ENCODE measurements at places on chromosomes 3 and 15.

GRCh38 chr3:193948459-193948858, 187.5 kb upstream of the HES1 start:
- DNase-seq, result no peak

GRCh38 chr3:8529181-8529637, 27.6 kb downstream of the LMCD1 start:
- DNase-seq, result no peak

GRCh38 chr3:183328823-183329222, 75.8 kb downstream of the B3GNT5 start:
- DNase-seq, result no peak

GRCh38 chr3:88076712-88077111, 17.7 kb downstream of the ZNF654 start:
- no peak for DNase-seq

DNA sequence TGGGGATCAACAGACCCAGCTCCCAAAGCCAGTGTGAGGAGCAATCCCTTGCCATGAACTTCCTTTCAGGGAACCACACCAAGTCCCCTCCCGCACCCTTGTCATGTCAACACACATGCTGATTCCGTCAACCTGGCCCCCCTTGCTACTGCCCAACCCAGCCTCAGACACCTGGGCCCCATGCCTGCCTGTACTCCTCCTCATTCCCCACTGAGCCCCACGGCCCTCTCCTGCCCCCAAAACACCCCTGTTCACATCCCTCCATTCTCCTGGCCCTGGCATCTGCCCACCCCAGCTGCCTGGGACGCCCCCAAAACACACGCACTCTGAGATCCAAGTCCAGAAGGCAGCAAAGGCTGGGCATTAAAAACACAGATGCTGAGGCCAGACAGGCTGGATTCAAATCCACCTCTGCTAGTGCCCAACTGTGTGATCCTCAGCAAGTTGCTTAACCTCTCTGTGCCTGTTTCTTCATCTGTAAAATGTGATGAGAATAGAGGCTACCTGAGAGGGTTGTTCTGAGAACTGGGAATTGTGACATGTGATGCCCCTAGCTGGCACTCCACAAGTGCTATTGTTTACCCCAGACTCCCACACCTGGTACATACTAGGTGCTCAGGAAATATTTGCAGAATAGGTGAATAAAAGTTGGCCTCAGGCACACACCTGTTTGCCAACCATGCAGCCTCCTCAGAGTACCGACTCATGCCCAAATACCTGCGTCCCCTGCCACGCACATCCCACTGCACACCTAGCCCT, 2.3 kb downstream of the PLXND1 start:
- DNase-seq, result no peak

DNA sequence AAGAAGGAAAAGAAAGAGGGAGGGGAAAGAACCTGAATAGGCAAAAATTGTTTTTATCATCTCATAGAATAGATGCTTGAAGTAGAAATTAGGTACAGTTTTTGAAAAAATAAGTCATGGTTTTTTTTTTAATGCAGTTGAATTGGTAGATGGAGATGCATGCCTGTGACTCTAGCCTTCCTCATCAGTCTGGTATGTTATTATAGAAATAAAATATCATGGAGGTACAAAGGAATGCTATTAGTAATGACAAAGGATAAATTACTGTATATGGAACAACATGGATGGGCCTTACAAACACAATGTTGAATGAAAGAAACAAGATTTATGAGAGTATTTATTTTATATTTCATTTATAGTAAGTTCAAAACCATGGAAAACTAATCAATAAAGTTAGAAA, 162.4 kb upstream of the GALNT15 start:
- DNase-seq, result no peak

- no peak for DNase-seq
Measured at GRCh38 chr3:48797626-48798025, 50.0 kb downstream of the PRKAR2A start.

- DNase-seq, result no peak
Measured at GRCh38 chr3:73637042-73637441, 12.3 kb upstream of the PDZRN3 start.

- no peak for DNase-seq
Measured at GRCh38 chr3:197878427-197878826, 71.6 kb upstream of the RPL35A start.

- no peak for DNase-seq
Measured at GRCh38 chr3:123511084-123511483, 62.2 kb upstream of the ADCY5 start.

GRCh38 chr15:63655683-63656372, 58.6 kb downstream of the FBXL22 start:
- DNase-seq, result no peak

DNA sequence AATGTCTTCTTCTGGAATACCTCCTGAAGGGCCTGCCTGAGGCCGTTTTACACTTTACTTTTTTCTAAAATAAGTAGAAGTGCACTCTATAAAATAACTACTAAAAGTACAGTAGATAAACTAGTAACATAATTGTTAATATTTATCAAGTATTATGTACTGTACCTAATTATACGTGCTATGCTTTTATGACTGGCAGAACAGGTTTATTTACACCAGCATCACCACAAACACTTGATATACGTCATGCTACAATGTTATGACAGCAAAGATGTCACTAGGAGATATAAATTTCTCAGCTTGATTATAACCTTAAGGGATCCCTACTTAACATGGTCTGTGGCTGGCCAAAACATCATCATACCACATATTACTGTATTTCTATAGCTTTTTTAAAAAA, 29.4 kb downstream of the DLG1 start:
- no peak for DNase-seq

DNA sequence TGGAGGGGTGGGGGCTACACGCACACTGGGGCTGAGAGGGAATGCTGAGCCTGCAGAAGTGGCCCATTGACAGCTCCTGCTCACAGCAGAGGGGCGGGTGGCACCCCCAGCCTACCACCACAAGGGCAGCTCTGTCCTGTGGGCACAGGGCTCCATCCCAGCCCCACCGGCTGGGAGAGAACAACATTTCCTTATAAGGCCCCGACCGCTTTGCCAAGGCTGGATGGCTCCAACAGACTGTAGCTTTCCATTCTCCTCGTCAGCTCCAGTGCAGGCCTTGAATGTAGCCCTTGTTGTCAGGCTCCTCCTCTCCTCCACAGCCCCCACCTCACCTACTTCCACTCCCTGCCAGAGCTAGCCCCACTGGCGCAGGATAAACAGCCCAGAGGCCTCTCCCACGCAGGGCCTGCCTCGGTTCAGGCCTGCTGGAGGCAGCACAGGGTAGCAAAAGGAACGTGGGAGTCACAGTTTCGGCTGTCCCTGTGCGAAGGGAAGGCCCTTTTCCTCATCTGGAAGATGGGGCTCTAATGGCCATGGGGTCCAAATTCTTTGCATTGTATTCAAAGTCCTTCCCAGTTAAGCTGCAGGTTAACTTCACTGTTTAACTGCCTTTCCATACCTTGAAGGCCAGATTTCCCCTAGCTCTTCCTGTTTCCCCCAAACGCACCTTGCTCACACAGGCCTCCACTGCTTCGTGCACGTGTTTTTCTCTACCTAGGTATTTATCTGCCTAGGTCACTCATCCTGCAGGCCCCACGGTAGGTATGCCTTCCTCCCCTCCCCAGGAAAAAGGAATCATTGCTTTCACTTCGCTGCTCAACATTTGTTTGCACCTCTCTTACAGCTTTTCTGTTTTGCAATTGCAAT, 101.6 kb upstream of the LPP start:
- no peak for DNase-seq

DNA sequence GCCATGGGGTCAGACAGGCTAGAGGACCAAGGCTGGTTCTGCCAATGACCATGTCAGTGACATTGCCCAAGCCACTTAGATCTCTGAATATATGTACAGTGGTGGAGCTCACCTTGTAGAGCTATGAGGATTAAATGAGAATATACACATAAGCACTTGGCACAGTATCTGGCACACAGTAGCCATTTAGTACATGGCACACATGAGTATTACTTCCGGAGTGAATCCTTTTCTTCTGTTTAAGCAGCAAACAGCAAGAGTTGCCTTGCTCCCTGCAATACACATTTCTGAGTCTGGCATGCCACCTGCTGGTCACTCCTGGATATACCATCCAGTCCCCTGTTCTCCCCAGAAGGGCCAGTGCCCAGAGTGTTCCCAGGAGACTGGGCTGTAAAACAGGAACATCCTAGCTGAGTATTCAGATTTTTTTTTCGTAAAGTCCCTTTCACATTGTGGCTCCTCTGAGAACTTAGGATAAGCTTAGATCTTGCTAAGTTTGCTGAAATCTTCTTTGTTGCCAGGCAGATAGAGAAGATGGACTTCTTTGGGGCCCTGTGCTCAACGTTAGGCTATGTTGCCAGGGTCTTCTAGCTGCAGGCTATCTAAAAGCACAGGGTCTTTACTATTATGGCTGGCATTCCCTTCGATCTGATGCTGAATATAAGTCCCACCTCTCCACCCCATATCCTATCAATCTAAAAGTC, 203.4 kb downstream of the ADAMTS9 start:
- DNase-seq, result no peak

GRCh38 chr15:48671103-48672022, 25.9 kb upstream of the FBN1 start:
- DNase-seq, result no peak

DNA sequence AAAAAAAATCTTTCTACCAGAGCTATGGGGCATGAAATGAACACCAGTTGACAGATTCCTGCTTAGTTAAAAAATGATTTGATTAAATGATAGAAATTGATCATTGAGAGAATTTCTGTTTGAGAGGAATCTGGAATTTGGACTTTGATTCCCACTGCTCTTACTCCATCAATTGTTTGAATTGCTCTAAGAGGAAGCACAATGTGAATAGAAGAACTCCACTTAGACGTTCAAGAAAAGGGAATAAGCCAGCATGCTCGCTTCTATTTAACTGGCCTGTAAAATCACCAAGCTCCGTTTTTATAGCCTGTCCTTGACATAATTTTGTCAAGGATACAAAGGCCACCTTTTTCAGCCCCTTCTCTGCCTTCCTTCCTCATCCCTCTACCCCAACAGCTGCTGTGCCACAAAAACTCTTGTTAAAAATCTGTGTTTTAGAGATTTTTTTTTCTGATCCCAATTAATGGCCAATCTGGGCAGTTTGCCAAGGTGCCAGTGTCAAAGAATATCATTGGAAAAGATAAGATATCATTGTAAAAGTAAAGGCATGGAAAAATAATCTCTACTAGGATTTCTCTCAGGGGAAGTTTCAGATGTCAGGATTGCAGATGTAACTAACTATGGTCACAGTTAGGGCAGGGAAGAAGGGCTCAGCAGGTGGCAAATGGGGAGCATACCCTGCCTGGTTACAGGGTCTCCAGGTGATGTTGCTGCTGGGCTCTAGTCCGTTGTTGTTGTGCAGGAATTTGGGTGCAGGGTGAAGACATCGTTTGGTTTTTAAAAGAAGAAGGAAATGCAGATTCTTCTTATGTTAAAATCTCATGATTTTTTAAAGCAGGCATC, 301.8 kb upstream of the PDZRN3 start:
- DNase-seq, result no peak

GRCh38 chr3:122021037-122021436, 1.0 kb downstream of the ILDR1 start:
- DNase-seq, result no peak

- DNase-seq, result no peak
Measured at GRCh38 chr15:33094336-33094735, 100.2 kb downstream of the FMN1 start.

DNA sequence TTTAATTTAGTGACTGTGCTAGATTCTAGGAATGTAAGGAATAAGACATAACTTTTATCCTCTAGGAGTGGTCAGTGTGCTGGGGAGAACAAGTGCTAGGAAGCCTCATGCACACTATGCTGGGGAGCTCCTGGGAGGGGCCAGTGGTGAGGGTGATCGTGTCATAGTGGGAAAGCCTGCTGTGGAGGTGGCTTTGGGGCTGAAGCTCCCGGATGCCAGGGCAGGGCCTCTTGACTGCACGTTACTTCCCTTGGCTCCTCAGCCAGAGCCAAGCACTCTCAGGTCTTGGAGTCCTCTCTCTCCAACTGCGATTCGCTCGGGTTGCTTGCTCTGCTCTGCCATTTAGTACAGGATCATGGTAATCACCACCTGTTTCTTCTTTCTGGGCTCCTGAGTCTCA, 33.6 kb downstream of the SQOR start:
- no peak for DNase-seq

DNA sequence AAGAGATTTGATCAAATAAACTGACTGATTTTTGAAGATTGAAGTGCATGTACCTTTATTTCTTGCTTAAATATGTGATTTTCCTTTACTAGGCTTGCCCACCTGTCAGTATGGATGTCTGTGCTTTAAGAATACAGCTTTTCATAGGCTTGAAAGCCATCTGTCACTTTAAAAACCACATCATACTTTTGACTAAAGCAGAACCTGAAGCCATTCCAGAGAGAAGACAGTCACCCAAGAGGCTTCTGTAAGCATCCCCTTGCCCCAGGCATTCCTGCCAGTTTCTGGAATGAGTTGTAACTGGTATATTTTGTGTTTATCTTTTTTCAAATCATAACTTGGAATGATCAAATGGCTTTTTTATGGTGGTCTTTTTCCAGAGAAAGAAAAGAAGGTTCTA, 24.0 kb downstream of the HPS3 start:
- no peak for DNase-seq

DNA sequence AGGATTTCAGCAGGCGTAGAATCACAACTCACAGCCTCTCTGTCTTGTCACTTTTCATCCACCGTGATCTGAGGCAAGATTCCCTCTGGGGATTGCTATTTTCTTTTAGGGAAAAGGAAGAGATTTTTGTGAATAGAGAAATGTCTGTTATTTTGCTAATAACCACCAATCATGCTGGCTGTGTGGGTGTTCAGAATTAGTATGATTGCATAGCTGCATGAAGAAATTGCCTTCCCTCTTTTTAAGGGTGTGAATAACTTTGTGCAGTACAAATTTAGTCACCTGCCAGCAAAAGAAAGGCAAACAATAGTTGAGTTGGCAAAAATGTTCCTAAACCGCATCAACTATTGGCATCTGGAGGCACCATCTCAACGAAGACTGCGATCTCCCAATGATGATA, 60.8 kb downstream of the KAT2B start:
- DNase-seq, result no peak

GRCh38 chr3:143586576-143586975, 261.7 kb downstream of the SLC9A9 start:
- DNase-seq, result no peak

DNA sequence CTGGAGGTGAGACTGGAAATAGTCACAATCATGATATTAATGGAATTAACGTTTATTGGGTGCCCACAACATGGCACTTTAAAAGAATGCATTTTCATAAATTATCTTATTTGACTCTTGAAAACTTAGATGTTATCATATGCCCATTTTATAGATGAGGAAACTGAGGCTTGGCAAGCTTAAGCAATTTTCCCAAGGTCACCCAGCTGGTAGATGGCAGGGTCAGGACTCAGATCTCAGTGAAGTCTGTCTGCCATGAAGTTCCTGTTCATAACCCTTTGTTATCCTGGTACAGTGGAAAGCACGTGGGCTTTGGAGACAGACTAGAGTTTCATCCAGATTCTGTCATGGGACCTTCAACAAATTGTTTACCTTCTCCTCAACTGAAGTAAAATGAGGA, 174.6 kb upstream of the NR2E3 start:
- DNase-seq, result no peak

DNA sequence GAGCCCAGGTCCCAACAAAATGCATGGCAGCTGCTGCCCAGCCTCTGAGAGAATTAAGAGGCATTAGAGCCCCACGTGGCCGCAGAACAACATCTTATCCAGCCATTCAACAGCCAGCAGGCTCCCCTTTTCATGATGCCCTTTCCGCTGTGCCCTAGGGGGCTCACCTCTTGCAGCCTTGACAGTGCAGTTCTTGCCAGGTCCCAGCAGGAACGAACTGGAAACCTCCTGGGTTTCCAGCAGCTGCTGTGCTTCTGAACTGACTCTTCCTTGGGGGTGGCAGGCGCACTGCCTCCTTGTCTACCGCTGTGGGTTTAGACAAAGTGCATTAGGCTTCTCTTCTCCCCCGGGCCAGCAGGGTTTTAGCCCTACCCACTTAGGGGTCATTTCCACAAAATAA, 85.2 kb downstream of the FAM174B start:
- no peak for DNase-seq

Measured in activated CD8-positive, alpha-beta memory T cell treated with anti-CD3 and anti-CD28 coated beads for 1 hour (primary cell).